A673 (cell line): ENCODE measurements at places on chromosomes 7 and 10.

GRCh38 chr7:104895522-104896236 lies 118.3 kb upstream of the KMT2E start:
- no peaks in the 10 kb centered on the region for H3K36me3 ChIP-seq
- no peak for DNase-seq
- no peaks in the 10 kb centered on the region for H3K27me3 ChIP-seq
- H3K4me1 ChIP-seq: no peaks in the 10 kb centered on the region
- H3K4me3 ChIP-seq: no peak overlapping the region
- no peak overlapping the region for H3K27ac ChIP-seq

DNA sequence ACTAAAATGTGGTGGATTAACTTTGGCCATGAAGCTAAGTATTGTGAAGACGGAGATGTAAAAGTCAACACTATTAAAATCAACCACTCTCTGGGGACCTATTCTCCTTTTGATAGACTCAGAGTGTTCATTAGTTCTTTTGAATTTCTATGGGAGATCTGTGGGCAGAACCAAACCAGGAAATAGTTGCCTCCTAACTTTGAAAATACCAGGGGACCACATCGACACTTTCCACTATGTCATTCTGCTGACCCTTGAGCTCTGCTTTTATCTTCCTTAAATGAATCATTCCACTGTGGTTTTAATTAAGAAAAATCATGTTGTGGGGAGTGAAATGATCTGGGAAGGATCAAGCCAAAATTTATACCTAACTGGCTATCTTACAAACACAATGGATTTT lies 960.5 kb downstream of the GATA3 start:
- no peaks in the 10 kb centered on the region for H3K27me3 ChIP-seq
- H3K36me3 ChIP-seq: no peaks in the 10 kb centered on the region
- H3K4me1 ChIP-seq: peaks cover 20% of the 10 kb centered on the region
- H3K4me3 ChIP-seq: no peak overlapping the region
- H3K27ac ChIP-seq: no peak overlapping the region
- peak; percentile 30 for DNase-seq

DNA sequence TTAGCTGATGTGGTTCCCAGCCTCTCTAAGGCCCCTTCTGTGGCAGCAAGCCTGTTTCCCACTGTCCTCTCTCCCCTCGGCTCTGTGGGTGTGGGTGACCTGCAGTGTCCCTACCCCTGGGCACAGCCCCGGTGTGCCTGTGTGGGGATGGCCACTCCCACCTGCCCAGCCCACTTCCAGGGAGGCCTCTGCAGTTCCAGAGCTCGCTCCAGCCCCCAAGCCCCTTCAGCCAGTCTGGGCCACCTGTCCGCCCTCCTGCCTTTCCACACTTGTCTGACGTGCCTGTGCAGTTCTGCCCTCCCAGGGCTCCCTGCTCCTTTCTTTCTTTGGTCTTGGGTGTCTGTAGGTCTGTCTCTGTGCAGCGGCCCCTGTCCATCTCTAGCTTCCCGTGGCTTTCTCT lies 127.0 kb upstream of the PPIF start:
- H3K4me3 ChIP-seq: no peak overlapping the region
- no peaks in the 10 kb centered on the region for H3K4me1 ChIP-seq
- no peaks in the 10 kb centered on the region for H3K36me3 ChIP-seq
- no peak overlapping the region for H3K27ac ChIP-seq
- no peaks in the 10 kb centered on the region for H3K27me3 ChIP-seq

DNA sequence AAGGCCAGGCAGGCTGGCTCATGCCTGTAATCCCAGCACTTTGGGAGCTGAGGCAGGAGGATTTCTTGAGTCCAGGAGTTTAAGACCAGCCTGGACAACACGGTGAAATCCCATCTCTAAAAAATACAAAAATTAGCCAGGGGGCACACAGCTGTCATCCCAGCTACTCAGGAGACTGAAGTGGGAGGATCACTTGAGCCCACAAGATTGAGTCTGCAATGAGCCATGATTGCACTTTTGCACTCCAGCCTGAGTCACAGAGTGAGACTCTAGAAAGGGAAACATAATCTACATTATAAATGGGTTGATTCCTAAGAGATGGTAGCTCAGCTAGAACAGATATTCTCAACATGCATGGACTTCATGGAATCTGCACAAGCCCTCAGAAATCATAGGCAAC lies 6.3 kb upstream of the LIPF start:
- no peaks in the 10 kb centered on the region for H3K36me3 ChIP-seq
- no peak overlapping the region for H3K4me3 ChIP-seq
- H3K4me1 ChIP-seq: peaks cover 15% of the 10 kb centered on the region
- DNase-seq: no peak

DNA sequence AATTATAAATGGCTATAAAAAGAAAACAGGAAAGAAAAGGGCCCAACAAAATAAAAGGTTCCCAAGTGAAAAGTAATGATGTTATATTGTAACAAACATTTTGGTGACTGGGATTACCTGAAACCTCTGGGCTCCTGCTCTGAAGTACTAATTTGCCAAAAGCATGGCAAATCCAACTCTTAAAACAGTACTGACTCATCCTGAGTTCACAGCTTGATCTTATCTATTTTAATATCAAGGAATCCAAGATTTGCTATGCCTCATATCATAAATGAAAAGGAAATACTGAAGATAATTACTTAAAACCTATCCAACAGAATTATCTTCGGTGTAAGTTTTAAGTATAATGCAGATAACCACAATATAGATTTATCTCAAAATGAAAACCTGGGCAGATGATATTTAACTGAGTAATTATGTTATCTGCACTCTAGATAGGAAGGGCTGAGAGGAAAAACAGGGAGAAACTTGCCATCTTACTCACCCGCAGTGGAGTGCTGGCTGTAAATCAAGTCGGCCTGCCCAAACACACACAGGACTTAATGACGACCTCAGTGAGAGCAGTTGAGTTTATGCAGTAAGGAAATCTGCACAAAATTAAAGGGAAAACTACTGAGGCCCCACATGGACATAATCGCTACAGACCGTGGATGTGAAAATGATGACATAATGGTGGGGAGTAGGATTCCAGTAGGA lies 48.4 kb downstream of the MPP7 start:
- DNase-seq: peak; percentile 37
- no peaks in the 10 kb centered on the region for H3K4me1 ChIP-seq
- H3K36me3 ChIP-seq: no peaks in the 10 kb centered on the region
- no peak overlapping the region for H3K27ac ChIP-seq
- H3K27me3 ChIP-seq: no peaks in the 10 kb centered on the region
- no peak overlapping the region for H3K4me3 ChIP-seq

DNA sequence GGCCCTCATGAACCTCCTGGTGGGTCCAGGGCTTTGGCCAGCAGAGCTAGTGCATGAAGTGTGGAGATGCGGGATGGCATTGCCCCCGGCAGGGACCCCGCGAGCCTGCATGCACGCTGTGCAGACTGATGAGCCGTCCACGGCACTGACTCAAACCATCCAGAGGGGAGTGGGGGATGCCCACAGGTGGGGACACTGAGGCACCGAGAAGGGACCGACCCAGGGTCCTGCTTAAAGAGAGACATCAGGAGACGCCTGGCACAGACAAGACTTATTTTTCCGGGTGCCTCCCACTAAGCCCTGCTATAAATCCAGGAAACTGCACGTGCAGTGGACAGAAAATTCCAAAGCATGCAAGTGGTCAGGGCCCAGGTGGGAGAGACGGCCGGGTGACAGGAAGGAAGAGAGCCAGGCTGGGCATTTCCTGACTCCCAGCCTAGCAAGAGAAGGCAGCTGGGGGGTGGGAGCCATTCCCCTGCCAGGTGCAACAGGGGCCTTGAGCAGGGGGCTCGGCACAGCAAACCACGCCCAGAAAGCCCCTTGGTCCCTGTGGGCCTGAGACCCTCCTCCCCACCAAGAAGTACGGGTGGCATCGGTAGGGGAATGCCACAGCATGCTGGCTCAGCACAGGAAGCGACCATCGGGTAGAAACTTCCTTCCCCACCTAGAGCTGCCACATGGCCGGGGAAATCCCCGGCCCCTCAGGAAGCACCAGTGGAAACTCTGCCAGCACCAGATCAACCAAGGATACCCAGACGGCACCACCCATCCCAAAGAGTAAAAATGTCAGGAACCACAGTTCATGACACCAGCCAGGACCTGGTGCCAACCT lies 91.5 kb downstream of the FOXL3 start:
- DNase-seq: no peak
- H3K27me3 ChIP-seq: no peaks in the 10 kb centered on the region
- H3K4me1 ChIP-seq: no peaks in the 10 kb centered on the region
- H3K36me3 ChIP-seq: no peaks in the 10 kb centered on the region
- no peak overlapping the region for H3K4me3 ChIP-seq

DNA sequence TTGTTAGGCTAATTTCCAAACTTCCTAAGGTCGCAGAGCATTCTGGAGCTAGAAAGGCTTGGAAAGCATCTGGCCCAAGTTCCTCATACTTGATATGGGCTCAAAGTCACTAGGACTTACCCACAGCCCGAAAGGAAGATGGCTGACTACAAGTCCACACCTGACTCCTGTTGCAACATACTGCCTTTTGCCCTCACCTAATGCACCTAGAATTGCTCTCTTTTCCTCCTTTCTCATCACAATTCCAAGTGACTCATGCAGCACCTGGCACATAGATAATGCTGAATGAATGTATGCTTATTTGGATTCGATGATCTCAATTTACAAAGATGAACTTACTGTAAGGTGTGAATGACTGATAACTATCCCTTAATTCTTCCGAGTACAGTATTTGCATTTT lies 131.5 kb downstream of the SORBS1 start:
- no peak for DNase-seq
- no peak overlapping the region for H3K4me3 ChIP-seq
- H3K4me1 ChIP-seq: no peaks in the 10 kb centered on the region
- no peaks in the 10 kb centered on the region for H3K36me3 ChIP-seq
- peaks cover 15% of the 10 kb centered on the region for H3K27me3 ChIP-seq
- H3K27ac ChIP-seq: no peak overlapping the region

GRCh38 chr10:131141645-131142516 lies 169.6 kb downstream of the TCERG1L start:
- H3K36me3 ChIP-seq: no peaks in the 10 kb centered on the region
- no peaks in the 10 kb centered on the region for H3K27me3 ChIP-seq

- no peak for DNase-seq
- H3K27ac ChIP-seq: no peak overlapping the region
- no peak overlapping the region for H3K4me3 ChIP-seq
- no peaks in the 10 kb centered on the region for H3K36me3 ChIP-seq
- H3K4me1 ChIP-seq: no peaks in the 10 kb centered on the region
Measured at GRCh38 chr7:68573271-68574005, 1024.8 kb upstream of the AUTS2 start.

GRCh38 chr7:39810710-39811109 lies 139.3 kb upstream of the CDK13 start:
- no peaks in the 10 kb centered on the region for H3K27me3 ChIP-seq
- no peak for DNase-seq
- peaks cover 17% of the 10 kb centered on the region for H3K4me1 ChIP-seq
- H3K27ac ChIP-seq: no peak overlapping the region
- no peak overlapping the region for H3K4me3 ChIP-seq

- no peaks in the 10 kb centered on the region for H3K4me1 ChIP-seq
- no peaks in the 10 kb centered on the region for H3K27me3 ChIP-seq
- no peak overlapping the region for H3K27ac ChIP-seq
Measured at GRCh38 chr7:75983471-75984129, 10.8 kb downstream of the TMEM120A start.

GRCh38 chr7:138952791-138953190 lies 28.4 kb downstream of the KIAA1549 start:
- no peaks in the 10 kb centered on the region for H3K4me1 ChIP-seq
- H3K36me3 ChIP-seq: no peaks in the 10 kb centered on the region
- no peak for DNase-seq
- H3K27ac ChIP-seq: no peak overlapping the region

DNA sequence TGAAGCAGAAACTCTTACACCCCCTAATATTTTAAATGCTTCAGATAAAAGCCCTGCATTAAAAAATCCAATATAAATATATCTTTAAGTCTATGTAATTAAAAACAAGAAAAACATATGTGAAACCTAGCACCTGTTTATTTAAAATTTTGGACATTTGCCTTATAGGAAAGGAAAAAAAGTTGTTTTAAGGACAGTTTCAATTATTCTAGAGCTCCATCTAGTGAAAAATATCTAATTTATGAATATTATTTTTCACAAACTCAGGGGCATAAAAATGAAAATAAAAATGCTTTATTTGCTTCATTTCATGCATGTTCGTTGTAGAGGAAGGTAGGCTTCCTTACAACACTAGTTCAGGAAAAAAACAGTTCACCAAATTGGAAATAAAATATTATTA lies 26.1 kb downstream of the ENKUR start:
- H3K27me3 ChIP-seq: no peaks in the 10 kb centered on the region
- no peaks in the 10 kb centered on the region for H3K36me3 ChIP-seq
- no peak for DNase-seq
- H3K27ac ChIP-seq: no peak overlapping the region

DNA sequence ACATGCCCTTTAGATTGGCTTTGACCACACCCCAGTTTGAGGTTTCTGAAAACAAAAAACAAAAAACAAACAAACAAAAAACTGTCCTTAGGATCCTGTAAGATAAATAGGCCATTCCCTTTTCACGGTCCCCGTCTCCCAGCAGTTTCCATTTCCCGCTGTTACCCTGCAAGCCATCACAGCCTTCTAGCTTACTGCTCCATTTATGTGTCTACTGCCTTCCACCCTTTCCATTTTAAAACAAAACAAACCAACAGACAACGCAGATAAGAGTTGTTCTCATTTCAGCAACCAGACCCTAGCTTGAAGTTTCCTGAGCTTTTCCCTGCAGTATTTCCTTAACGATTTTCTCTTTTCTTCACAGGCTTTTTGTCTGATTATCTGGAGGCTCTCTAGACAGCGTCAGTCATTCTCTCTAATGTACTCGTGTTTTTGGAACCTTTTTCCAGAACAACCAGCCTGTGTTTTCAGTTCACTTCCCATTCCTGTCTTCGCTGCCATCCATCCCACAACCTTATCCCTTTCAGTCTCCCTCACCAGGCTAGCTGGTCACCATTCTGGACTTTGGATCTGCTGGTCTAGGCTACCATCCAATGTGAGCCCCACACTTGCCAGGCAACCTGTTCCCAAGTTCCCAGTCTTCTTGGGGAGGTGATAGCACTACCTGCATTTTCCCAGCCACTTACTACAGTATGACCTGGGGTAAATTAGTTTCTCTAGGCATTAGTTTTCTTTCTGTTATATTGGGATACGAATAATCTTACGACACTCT lies 317.3 kb upstream of the FZD1 start:
- no peaks in the 10 kb centered on the region for H3K27me3 ChIP-seq
- H3K36me3 ChIP-seq: no peaks in the 10 kb centered on the region
- DNase-seq: no peak
- H3K4me3 ChIP-seq: no peak overlapping the region
